ENCODE measurements at places on chromosomes 5 and 9. TPM values are rescaled to one million over a fixed set of nuclear protein-coding genes. Genes with fewer than 3 reads are reported as not detected.

DNA sequence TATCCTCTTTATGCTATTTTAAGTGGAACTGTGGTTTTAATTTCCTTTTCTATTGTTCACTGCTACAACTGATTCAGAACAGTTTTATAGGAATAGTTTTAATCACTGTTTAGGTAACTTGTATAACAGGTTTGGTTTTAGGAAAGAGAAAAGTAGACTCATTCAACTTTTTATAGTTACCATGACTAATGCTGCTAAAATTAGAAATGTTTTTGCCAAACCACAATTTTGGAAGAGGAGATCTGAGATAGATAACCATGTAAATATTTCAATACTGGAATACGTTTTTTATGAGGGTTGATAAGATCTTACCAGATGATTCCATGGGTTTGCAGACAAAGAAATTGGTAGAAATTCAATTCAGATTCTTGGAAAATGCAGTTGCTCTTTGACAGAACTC is 404.6 kb upstream of the ARRDC3 start:
- no peak overlapping the region for H3K27ac ChIP-seq
- DNase-seq: peak; percentile 6
- H3K36me3 ChIP-seq: no peaks in the 10 kb centered on the region
- H3K4me1 ChIP-seq: no peaks in the 10 kb centered on the region
- no peak overlapping the region for H3K4me3 ChIP-seq

- H3K27ac ChIP-seq: no peak overlapping the region
- H3K4me3 ChIP-seq: no peak overlapping the region
- H3K27me3 ChIP-seq: peaks cover 14% of the 10 kb centered on the region
- no peak for DNase-seq
- no peaks in the 10 kb centered on the region for H3K36me3 ChIP-seq
- no peaks in the 10 kb centered on the region for H3K4me1 ChIP-seq
These were observed 91.7 kb downstream of the NRG2 start for GRCh38 chr5:139951296-139951924.

DNA sequence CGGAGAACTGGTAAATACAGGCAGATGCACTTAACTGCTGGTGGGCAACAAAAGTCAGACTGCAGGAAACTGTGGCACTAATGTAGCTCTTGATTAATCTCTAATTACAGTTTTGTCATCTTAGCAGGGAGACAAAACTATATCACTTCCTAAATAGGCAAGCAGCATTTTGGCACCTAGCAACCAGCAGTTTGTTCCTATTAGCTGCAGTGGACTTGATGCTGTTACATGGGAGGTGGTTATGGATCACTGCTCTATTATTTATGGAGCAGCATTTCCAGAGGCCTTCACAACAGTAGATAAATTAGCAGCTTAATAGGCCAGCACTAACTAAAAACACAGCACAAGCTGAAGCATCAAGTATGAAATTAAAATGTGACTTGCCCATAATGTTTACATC is 518.3 kb upstream of the ITGA1 start:
- peaks cover 25% of the 10 kb centered on the region for H3K4me1 ChIP-seq
- H3K36me3 ChIP-seq: no peaks in the 10 kb centered on the region
- DNase-seq: peak; percentile 60
- H3K4me3 ChIP-seq: peak overlapping the region; percentile 31
- peak overlapping the region; percentile 8 for H3K27ac ChIP-seq

DNA sequence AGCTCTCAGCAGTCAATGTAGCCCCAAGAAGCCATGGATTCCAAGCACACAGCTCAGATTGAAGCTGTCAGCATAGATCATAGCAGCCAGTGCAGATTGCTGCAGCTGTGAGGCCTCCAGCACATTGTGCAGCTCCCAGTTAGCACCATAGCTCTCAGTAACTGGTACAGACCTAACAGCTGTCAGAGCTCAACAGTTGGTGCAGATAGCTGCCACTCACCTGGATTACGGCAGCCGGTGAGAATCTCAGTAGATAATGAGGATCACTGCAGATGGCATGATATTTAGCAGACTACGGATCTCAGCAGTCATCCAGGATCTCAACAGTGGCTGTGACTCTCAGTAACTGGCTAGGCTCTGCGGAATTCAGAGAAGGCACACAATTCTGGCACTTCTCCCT is 500.4 kb downstream of the TUSC1 start:
- no peak overlapping the region for H3K4me3 ChIP-seq
- H3K27me3 ChIP-seq: no peaks in the 10 kb centered on the region
- H3K36me3 ChIP-seq: no peaks in the 10 kb centered on the region
- H3K4me1 ChIP-seq: no peaks in the 10 kb centered on the region
- DNase-seq: no peak

DNA sequence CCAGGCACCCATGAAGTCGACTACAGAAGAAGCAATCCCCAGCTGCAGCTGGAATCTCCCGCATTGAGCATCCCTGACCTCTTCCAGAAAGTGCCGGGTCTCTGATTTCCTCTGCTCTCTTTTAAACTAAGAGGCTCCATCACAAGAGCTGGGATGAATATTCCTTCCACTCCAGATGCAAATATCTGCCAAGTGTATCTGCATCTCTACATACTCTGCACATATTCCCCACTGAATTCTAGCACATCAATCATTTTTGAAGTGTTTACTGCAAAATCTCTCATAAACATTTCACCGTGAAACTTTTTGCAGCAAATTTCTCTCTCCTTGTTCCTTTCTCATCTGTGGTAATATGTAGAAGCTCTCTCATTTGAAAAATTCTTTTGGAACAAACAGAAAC is 161.5 kb downstream of the GABRB2 start:
- DNase-seq: no peak
- H3K27me3 ChIP-seq: peaks cover 4% of the 10 kb centered on the region
- H3K4me3 ChIP-seq: no peak overlapping the region
- H3K27ac ChIP-seq: no peak overlapping the region
- no peaks in the 10 kb centered on the region for H3K36me3 ChIP-seq

DNA sequence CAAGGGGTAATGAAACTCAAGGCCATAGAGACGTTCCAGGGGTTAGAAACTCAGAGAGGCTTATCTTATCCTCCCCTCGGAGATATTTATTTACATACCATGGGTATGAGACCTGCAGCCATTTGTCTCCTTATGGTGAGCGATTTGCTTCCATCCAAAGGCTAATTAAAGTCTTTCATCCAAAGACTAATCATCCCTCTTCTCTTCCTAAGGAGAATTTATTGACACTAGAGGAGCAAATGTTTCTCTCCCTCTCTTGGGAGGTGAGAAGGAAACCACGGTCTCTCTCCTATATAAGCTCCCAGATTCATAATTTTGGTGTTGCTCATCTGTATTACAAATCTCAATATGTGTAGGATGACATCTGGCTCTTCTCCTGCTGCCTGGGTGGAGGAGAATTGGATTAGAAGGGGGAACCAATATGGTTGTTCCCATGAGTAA is 31.0 kb upstream of the RPS23 start:
- no peak for DNase-seq
- H3K4me1 ChIP-seq: peaks cover 7% of the 10 kb centered on the region
- no peaks in the 10 kb centered on the region for H3K36me3 ChIP-seq
- no peaks in the 10 kb centered on the region for H3K27me3 ChIP-seq
- no peak overlapping the region for H3K4me3 ChIP-seq

NAIF1 gene
- 9.3 TPM for total RNA-seq

OTULINL gene
- 0.59 TPM for total RNA-seq

FCN1 gene
- not detected for total RNA-seq

PARP8 gene
- 18.0 TPM for total RNA-seq

GPR151 gene
- not detected for total RNA-seq

LHX6 gene
- total RNA-seq: not detected

All from A673 (cell line).